ENCODE measurements at places on chromosomes 16 and 17.
A peak's percentile ranks its signal among the peaks of the same experiment; 100 is the strongest.

- DNase-seq: peak; percentile 47
Observed at GRCh38 chr16:17273142-17273561, 197.6 kb downstream of the XYLT1 start.

- no peak for DNase-seq
Observed at GRCh38 chr16:87961623-87962022, 10.4 kb downstream of the BANP start.

GRCh38 chr16:73040735-73041402, 7.1 kb downstream of the ZFHX3 start:
- DNase-seq: no peak

DNA sequence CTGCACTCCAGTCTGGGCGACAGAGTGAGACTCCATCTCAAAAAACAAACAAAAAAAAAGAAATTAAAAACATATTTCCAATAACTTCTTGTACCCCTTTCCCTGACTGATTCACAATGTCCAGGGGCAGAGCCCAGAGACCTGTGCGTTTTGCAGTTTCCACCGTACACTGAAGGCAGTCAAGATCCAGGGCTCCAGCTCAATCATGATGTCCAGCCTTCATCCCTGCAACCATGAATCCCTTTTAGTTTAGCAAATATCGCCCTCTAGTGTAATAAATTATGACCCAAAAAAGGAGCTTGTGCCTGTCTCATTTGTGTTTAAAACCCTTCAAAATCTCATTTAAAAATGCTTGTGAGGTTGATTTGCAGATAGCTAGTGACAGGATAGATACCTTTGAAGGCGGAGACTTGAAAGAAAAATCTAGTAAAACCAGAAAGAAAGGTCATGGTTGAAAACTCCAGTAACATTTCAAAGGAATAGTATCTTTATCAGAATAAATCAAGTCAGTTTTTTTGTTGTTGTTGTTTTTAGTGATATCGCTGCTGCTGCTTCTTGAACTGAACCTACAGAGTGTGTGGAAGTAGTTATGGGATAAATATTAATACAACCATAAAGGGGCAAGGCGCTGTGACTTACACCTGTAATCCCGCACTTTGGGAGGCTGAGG, 3.7 kb upstream of the ERN1 start:
- no peak for DNase-seq

DNA sequence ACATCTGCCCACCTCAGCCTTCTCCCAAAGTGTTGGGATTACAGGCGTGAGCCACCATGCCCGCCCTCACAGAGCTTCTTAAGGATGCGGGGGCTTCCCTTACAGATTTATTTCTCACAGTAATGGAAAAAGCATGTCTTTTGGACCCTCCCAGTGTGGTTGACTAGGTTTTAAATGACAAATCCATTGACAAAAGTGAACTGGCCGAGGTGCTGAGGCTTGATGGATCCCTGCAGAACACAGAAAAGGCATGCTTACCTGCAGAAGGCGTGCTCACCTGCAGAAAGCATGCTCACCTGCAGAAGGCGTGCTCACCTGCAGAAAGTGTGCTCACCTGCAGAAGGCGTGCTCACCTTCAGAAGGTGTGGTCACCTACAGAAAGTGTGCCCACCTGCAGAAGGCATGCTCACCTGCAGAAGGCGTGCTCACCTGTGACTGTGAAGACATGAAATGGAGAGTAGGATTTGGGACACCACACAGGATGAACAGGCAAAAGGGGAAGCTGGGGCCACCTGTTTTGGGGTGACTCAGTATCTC, 15.1 kb upstream of the BBS2 start:
- no peak for DNase-seq

DNA sequence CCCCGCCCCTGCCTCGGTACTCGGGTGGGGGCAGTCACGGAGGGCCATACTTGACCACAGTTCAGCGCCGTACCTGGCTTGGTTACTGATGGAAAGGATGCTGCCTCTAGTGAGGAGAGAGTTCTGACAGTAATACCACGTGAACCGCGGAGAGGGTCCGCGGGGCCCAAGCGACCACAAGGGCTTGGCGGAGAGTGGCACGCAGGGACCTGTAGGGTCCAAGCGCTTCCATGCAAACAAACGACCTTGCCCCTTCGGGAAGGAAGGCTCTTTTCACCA, 9.2 kb downstream of the KDM6B start:
- no peak for DNase-seq

Data from NK-92 treated with Interleukin-12 subunit alpha and Interleukin-12 subunit beta, amount 100 ng/mL, for 24 hours (cell line).